Spinal cord (tissue), 10 donors: ENCODE measurements at places on chromosomes 1 and 21. TPM values are rescaled to one million over a fixed set of nuclear protein-coding genes. Genes with fewer than 3 reads are reported as not detected.

GRCh38 chr1:151340870-151341754 is 5.9 kb downstream of the RFX5 start:
- no peaks in the 10 kb centered on the region for H3K27me3 ChIP-seq
- H3K4me1 ChIP-seq = peaks cover 18% of the 10 kb centered on the region
- peak overlapping the region; percentile 49 for H3K27ac ChIP-seq
- H3K36me3 ChIP-seq = peaks cover 23% of the 10 kb centered on the region
- peak; percentile 63 for DNase-seq
- H3K4me3 ChIP-seq = no peak overlapping the region

- H3K27me3 ChIP-seq = no peaks in the 10 kb centered on the region
- H3K36me3 ChIP-seq = no peaks in the 10 kb centered on the region
- no peak for DNase-seq
- H3K27ac ChIP-seq = no peak overlapping the region
- H3K4me1 ChIP-seq = no peaks in the 10 kb centered on the region
These were observed 28.8 kb downstream of the CYYR1 start for GRCh38 chr21:26544201-26544775.

DNA sequence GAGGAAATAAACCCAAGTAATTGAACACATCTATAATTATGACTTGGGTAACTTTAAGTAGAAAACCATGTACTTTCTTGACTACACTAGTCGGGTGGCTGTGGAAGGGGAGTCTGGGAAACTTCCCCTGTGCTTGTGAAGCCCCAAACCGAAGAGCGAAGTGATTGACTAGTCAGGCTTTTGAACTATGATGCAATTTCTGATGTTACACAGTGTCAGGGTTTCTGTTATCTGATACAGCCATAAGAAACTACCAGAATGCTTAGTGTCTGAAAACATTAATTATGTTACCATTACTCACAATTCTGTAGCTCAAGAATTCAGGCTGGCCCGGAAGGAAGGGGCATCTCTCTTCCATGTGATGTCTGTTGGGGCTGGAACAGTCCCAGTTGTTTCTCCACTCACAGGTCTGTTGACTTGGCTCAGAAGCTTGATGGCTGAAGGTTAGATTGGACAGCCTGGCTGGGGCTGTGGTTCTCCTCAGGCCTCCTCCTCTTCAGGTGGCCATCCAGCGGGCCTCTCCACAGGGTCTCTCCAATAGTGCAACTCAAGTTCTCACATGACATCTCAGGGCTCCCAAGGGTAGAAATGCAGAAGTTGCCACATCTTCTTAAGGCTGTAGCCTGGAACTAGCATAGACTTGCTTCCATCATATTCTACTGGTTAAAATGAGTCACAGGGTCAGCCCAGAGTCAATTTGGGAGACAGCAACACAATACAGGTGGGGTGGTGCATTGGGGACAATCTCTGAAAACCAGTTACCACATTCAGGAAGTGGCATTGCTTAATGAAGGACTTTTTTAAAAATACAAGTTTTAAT is 8.3 kb upstream of the C8B start:
- no peaks in the 10 kb centered on the region for H3K27me3 ChIP-seq
- no peak overlapping the region for H3K27ac ChIP-seq

- H3K27me3 ChIP-seq = no peaks in the 10 kb centered on the region
- H3K27ac ChIP-seq = no peak overlapping the region
- H3K4me1 ChIP-seq = no peaks in the 10 kb centered on the region
- no peak overlapping the region for H3K4me3 ChIP-seq
- no peak for DNase-seq
These were observed 50.6 kb upstream of the ANGPTL1 start for GRCh38 chr1:178921499-178921898.

DNA sequence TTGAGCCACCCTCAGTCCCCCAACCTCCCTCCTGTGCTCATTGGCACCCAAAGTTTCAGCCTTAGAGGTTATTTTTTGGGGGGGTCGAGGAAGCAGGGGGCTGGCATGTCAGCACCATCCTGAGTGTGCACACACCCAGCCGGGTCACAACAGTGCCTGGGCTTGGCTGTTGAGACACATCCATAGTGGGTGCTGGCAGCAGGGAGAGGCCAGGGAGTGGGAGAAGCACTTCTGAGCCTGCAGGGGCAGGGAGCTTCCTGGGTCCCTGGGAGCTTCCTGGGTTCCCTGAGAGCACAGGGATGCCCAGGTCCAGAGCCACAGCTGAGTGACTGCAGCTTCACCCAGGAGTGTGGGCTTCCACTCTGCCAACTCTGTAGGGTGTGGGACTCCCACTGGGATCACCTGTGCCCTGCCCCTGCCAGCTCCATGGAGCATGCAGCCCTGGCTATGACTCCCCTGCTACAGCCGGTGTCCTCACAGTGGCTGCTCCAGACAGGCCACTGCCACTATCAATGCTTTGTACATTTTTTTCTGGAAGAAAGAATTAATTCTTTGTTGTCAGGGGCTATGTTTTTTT is 240.4 kb downstream of the PTGER3 start:
- DNase-seq = no peak
- H3K27ac ChIP-seq = no peak overlapping the region

- no peak overlapping the region for H3K27ac ChIP-seq
- no peak for DNase-seq
These were observed 30.4 kb upstream of the PDC start for GRCh38 chr1:186491336-186491735.

GRCh38 chr1:117104986-117105385 is 16.6 kb downstream of the TRIM45 start:
- no peak overlapping the region for H3K27ac ChIP-seq
- no peak for DNase-seq
- H3K4me1 ChIP-seq = no peaks in the 10 kb centered on the region
- no peak overlapping the region for H3K4me3 ChIP-seq
- H3K27me3 ChIP-seq = no peaks in the 10 kb centered on the region

DNA sequence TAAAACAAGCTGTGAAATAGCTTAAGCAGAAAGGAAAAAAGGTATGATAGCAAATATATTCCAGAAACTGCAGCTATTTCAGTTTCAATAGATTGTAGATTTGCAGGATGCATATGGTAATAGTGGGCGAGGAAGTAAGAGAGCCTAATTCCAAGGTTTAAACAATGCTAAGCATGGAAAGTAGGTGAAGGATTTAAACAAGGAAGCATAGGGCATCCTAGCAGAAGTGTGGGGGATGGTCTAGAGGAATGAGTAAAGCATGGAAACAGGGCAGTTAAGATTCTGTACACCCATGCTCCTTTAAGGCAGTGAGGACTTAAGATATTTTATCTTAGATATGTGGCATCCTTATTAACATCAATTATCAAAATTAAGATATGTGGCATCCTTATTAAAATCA is 2.6 kb downstream of the IVNS1ABP start:
- peak; percentile 31 for DNase-seq
- H3K36me3 ChIP-seq = peaks cover 5% of the 10 kb centered on the region
- H3K27ac ChIP-seq = no peak overlapping the region
- no peaks in the 10 kb centered on the region for H3K27me3 ChIP-seq

DNA sequence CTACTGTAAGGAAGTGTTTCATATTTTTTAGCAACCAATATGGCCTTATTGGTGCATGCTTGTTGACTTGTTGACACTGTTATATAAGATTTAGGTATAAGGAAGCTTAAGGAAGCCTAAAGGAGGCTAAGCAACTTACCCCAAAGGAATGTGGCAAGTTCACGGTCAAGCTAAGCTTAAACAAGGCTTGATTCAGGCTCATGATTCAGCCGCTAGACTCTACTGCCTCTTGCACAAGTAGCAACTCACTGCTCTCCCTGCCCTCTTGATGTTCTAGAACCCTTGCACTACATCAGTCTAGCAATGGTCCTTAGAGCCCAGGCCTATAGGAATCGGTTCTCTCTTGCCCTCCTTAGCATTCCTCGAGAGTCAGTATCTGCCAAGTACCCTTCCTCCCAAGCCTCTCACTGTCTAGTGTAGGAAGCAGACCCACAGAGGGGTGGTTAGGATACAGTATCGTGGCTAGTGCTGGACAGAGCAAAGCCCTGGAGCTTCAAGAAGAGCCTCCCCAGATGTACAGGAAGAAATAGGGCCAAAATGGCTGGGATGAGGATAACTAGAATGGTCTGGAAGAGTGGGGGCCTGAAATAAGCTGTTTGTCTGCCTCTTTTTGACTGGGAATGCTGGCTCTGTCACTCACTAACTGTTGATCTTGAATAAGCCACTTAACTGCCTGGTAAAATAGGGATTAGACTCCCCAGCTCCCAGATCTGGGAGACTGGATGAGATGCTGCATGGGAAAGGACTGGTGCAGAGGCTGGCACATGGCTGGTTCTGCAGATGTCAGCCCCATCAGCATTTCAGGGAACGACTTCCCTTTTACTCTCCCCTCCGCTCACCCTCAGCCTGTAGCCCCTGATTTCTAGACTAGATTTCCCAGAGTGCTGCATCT is 122.2 kb downstream of the NAV1 start:
- H3K36me3 ChIP-seq = peaks cover 21% of the 10 kb centered on the region
- DNase-seq = no peak
- peaks cover 87% of the 10 kb centered on the region for H3K4me1 ChIP-seq
- no peak overlapping the region for H3K27ac ChIP-seq

- no peaks in the 10 kb centered on the region for H3K27me3 ChIP-seq
- H3K36me3 ChIP-seq = peaks cover 30% of the 10 kb centered on the region
- no peak overlapping the region for H3K27ac ChIP-seq
- no peak for DNase-seq
- no peak overlapping the region for H3K4me3 ChIP-seq
These were observed 36.2 kb upstream of the A3GALT2 start for GRCh38 chr1:33357099-33357498.

GRCh38 chr21:33286600-33287456 is 20.7 kb downstream of the IL10RB start:
- H3K4me1 ChIP-seq = peaks cover 3% of the 10 kb centered on the region
- peak overlapping the region; percentile 35 for H3K27ac ChIP-seq
- H3K4me3 ChIP-seq = no peak overlapping the region
- DNase-seq = peak; percentile 63
- peaks cover 49% of the 10 kb centered on the region for H3K36me3 ChIP-seq
- no peaks in the 10 kb centered on the region for H3K27me3 ChIP-seq

GRCh38 chr1:14739082-14739832 is 140.8 kb downstream of the KAZN start:
- peaks cover 28% of the 10 kb centered on the region for H3K4me1 ChIP-seq
- no peaks in the 10 kb centered on the region for H3K27me3 ChIP-seq
- no peak overlapping the region for H3K27ac ChIP-seq

- no peaks in the 10 kb centered on the region for H3K36me3 ChIP-seq
- H3K27me3 ChIP-seq = no peaks in the 10 kb centered on the region
- H3K4me1 ChIP-seq = no peaks in the 10 kb centered on the region
These were observed 33.8 kb upstream of the DISC1 start for GRCh38 chr1:231592809-231593208.

GRCh38 chr1:162549001-162549400 is 12.5 kb upstream of the UAP1 start:
- H3K4me1 ChIP-seq = no peaks in the 10 kb centered on the region
- H3K27ac ChIP-seq = no peak overlapping the region
- no peaks in the 10 kb centered on the region for H3K36me3 ChIP-seq
- no peak overlapping the region for H3K4me3 ChIP-seq
- DNase-seq = no peak
- no peaks in the 10 kb centered on the region for H3K27me3 ChIP-seq

AMY1C gene
- polyA plus RNA-seq = not detected

ATF6 gene
- polyA plus RNA-seq = 21.8 TPM

ZNF648 gene
- 0.41 TPM for polyA plus RNA-seq

CYP2J2 gene
- polyA plus RNA-seq = 6.1 TPM

PADI4 gene
- not detected for polyA plus RNA-seq

LRRN2 gene
- 48.6 TPM for polyA plus RNA-seq

KRTAP21-3 gene
- polyA plus RNA-seq = not detected

PDE9A gene
- 44.2 TPM for polyA plus RNA-seq

AGMAT gene
- 1.5 TPM for polyA plus RNA-seq

KDF1 gene
- polyA plus RNA-seq = 0.26 TPM

CD164L2 gene
- 0.15 TPM for polyA plus RNA-seq

TAS1R1 gene
- polyA plus RNA-seq = 0.24 TPM

PPIE gene
- polyA plus RNA-seq = 54.6 TPM

AZIN2 gene
- 33.2 TPM for polyA plus RNA-seq
